Pancreas (tissue), 10 donors: ENCODE measurements at places on chromosomes 4 and X.

GRCh38 chr4:120049732-120050494 lies 16.7 kb downstream of the MAD2L1 start:
- DNase-seq = no peak

GRCh38 chr4:47667552-47667951 lies 170.3 kb downstream of the CORIN start:
- no peak for DNase-seq

DNA sequence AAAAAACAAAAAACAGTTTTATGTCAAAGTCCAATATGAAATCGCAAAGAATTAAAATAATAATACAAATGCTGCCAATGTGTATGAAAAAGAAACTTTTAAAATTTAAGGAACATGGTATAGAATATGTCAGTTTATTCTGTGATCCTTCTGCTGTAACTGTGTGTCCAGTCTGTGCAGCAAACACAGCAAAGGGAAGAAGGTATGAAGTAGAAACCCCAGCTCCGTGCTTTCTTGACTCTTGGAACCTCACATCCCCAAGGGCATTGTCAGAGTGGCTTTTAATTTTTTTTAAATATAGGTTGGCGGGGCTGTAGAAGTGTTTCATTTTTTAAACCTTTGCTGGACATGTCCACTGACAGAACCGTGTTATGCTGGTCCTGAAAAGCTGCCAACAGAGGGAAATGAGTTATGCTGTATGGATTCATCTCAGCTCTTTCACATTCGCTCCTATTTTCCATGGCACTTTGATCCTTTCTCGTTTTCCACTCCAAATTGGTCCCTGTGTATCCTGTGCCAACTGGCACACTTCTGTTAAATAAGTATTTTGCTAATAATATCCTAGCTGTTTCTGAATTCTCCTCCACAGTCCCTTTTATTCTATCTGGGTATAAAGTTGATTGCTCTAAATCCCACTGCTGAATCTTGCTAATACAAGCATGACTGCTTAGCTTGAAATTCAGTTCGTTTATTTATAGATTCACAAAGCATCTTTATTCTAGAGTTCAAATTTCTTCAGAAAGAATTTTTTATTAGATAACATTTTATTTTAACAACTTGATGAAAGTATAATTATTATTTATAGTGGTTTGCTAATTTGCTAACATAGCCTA lies 127.0 kb upstream of the DDIT4L start:
- no peak for DNase-seq

DNA sequence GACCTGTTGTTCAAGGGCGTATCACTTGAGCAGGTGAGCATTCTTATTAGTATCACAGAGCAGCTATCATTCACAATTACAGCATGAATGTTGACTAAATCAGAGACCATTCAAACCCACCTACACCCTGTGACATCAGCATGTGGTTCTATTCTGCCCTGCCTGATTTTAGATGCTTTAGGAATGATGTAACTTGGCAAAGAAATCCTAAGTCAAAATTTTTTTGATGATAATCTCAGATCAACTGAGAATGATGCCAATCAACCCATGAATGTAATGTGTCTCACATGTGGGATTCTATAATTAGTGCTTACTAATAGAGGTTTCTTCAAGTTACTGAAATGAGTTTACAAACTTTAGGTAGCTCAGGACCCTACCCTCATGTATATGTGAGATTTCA lies 13.4 kb upstream of the CHIC2 start:
- DNase-seq = no peak

GRCh38 chr4:61533140-61533539 lies 333.0 kb downstream of the ADGRL3 start:
- no peak for DNase-seq

DNA sequence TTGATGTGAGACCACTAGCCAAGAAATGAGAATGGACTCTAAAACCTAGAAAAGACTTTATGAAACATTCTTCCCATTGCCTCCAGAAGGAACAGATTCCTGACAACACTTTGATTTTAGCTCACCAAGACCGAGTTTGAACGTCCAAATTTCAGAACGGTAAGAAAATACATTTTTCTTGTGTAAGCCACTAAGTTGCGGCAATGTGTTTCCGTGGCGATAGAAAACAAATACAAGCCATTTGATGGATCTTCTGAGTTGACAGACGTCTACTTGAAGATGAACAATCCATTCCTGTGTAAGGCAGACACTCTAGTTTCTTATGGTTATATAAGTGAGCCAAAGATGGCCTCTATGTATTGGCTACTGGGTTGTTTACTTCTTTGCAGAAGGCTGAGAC lies 52.5 kb downstream of the HS3ST1 start:
- no peak for DNase-seq

DNA sequence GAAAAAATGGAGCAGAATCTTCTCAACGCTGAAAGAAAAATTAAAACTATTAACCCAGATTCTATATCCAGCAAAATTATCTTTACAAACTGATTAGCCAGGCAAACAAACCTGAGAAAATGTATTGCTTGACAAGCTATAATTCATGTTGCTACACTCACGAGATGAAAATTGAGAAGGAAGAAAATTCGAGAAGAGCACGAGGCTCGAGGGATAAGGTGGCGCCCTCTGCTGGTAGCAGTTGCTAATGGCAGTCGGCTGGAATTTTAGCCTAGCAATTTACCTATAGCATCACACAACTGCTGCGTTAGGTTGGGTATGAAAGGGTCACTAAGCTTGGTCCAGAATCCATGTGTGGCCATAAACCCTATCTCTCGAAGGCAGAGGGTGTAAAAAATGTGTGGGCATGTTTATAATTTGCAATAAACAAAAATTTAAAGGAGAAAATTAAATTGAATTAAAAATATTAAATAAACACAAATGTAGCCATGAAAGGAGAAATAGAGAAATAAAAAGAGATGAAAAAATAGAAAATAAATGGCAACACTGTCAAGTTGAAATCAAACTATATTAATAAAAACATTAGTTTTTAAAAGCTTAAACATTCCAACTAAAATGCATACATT lies 126.6 kb downstream of the PPP4R3C start:
- peak; percentile 24 for DNase-seq

GRCh38 chr4:57442831-57443291 lies 332.7 kb upstream of the IGFBP7 start:
- no peak for DNase-seq

- no peak for DNase-seq
Measured at GRCh38 chrX:12206413-12206812, 68.1 kb downstream of the FRMPD4 start.

- no peak for DNase-seq
Measured at GRCh38 chrX:65706041-65706828, 38.8 kb downstream of the MSN start.

DNA sequence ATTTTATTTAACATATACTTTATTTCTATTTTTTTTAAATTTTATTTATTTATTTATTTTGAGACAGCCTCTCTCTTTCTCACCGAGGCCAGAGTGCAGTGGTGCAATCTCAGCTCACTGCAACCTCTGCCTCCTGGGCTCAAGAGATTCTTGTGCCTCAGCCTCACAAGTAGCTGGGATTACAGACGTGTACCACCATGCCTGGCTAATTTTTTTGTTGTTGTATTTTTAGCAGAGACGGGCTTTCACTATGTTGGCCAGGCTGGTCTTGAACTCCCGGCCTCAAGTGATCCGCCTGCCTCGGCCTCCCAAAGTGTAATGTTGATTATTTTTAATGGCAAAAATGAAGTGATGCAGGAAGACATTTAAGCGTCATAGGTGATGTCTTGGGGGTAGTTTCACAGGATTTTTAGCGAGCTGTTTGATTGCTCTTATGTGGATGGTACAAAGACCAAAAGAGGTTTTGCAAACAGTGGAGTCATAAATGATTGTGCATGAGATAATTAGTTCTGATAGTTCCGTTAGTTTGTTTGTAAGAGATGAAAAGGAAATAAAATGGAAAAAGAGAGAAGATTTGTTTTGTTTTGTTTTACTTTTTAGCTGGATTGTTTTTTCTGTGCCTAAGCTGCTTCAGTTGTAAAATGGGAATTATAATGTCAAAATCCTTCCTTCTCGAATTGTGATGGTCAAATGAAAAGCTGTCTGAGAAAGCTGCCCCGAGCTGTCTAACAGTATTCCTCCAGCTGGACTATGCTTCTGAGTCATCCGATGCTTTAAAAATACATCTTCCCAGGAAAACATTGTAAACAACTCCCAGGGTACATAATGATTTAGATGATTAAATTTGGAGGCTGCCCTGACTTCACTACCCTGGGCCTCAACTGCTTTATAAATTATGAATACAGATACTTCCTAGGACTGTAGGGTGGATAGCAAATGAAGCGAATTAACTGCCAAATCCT lies 14.7 kb downstream of the RHOH start:
- DNase-seq = no peak

DNA sequence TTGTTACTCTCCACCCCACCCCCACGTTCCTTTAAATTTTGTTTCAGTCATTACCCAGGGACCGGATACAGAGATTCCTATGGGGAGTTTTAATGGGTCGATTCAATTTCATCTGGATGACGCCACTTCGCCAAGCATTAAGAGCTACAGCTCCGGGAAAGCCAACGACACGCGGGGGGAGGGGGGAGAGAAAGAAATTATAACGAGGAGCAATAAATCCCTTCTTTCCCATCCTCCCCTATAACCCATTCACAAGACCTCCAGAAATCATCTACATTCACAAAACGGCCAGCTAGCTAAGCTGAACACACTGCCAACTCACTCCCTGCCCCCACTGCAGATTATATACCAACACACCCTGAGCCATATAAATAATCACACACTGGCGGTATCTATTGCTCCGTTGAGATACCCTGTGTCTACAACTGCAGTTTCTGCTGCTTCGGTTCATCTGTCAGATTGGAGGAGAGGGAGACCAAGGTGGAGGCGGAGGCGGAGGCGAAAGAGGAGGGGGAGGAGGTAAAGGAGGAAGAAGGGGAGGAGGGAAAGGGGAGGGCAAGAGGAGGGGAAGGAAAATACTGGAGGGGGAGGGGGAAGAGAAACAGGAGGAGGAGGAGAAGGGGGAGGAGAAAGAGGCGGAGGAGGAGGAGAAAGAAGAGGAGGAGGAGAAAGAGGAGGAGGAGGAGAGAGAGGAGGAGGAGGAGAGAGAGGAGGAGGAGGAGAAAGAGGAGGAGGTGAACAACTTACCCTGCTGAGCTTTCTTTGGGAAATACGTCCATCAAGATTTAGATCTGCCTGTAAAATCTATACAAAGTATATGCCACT lies 113.9 kb upstream of the VAMP7 start:
- peak; percentile 25 for DNase-seq

DNA sequence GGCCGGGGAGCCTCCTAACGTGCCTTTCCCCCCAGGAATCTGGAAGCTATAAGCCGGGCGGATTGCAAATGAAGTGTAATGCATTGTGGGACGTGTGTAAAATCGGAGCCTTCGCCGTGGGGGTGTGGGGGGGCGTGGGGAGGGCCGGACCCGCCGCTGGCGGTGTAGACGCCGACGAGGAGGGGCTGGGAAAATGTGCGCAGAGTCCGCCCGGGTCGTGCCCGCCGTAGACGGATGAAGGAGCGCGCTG lies 1.3 kb downstream of the STOX2 start:
- no peak for DNase-seq

- no peak for DNase-seq
Measured at GRCh38 chr4:117164338-117164737, 79.0 kb upstream of the TRAM1L1 start.

GRCh38 chr4:105765690-105766407 lies 57.3 kb downstream of the GSTCD start:
- no peak for DNase-seq

DNA sequence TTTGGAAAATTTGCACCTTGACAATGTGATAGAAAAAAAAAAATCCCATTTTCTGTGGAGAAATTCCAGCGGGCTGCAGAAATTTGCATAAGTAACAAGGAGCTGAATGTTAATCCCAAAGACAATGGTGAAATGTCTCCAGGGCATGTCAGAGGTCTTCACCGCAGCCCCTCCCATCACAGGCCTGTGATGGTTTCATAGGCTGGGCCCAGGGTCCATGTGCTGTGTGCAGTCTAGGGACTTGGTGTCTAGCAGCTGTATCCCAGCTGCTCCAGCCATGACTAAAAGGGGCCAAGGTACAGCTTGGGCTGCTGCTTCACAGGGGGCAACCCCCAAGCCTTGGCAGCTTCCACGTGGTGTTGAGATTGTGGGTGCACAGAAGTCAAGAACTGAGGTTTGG lies 85.2 kb downstream of the ADGRA3 start:
- DNase-seq = no peak

GRCh38 chr4:169252339-169253112 lies 18.2 kb downstream of the SH3RF1 start:
- no peak for DNase-seq

GRCh38 chr4:159024266-159024665 lies 78.6 kb upstream of the RAPGEF2 start:
- DNase-seq = no peak

GRCh38 chrX:121308276-121308805 lies 260.9 kb downstream of the GLUD2 start:
- DNase-seq = peak; percentile 14
